ENCODE measurements at places on chromosomes 2 and 18.
A peak's percentile ranks its signal among the peaks of the same experiment; 100 is the strongest.

DNA sequence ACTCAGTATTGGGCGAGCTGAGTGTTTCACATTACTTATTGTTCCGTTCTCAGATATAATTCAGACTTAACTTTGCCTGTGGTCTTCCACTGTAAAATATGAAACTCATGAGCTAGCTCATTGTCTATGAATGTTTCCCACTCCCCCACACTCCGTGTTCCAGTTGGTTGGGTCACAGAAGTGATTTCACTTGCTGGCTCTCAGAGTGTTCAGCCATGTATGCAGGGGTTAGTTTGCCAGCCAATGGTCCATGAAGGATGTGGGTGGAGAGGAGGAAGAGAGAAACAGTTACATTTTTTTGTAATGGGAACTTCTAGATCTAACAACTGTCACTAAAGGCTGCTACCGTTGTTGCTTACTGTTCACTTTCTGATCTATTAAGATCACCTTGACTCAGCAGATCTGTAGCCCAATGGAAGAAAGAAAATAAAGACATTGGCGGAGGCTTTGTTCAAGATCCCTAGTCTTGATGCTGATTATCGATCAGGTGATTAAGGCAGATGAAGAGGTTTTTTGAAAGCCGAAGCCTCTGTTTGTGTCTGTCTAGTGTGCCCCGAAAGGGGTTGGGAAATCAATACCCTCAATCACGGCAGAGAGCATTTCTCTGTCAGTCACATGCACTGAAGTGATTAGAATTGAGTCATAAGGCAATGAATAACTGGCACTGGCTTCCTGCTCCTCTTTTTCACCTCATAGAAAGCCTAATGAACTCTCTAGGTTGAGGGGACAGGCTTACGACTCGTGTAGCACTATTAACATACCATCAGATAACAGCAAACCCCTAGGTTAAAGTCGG is 279.7 kb upstream of the FIGN start:
- no peak for DNase-seq

GRCh38 chr18:70653671-70654070 is 364.8 kb downstream of the SOCS6 start:
- DNase-seq = no peak

- DNase-seq = no peak
Observed at GRCh38 chr18:35616664-35617423, 35.3 kb downstream of the GALNT1 start.

- no peak for DNase-seq
Observed at GRCh38 chr18:39172695-39173421, 1607.3 kb upstream of the CELF4 start.

DNA sequence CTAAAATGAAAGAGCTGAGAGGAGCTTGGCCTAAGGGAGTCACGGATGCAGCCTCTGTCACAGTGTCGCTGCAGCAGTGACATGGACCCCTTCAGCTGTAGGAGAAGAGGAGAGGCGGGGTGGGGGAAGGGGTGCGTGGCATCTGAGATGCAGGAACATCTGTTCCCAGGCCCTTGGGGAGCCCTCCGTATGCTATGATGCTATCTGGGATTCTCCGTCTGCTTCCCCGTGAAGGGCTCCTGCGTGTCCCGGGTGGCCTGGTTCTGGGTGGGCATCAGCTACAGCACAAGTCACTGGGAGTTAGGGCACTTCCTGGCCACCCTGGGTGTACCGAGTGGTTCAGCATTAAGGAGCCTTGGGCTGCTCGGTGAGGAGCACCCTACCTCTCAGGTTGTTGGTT is 35.6 kb upstream of the B3GNT7 start:
- DNase-seq = no peak

- no peak for DNase-seq
Observed at GRCh38 chr2:34734042-34734441, 1134.9 kb upstream of the FAM98A start.

GRCh38 chr2:2653231-2653630 is 322.2 kb upstream of the MYT1L start:
- no peak for DNase-seq

DNA sequence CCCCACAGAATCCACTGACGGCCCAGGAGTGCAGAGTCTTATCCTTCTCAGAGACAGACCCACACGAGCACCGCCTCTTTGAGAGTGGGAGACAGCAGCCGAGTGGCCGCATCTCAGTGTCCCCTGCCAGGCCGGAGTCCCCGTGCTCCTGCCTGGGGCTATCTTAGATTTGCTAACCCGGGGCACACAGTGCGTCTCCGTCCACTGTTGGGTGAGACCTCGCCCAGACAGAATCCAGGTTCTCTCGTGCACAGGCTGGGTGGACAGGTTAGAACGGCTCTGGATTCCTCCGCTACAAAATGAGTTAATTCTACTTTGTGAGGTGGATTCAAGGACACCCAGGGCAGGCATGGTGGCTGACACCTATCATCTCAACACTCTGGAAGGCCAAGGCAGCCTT is 88.3 kb downstream of the ZNF516 start:
- no peak for DNase-seq

DNA sequence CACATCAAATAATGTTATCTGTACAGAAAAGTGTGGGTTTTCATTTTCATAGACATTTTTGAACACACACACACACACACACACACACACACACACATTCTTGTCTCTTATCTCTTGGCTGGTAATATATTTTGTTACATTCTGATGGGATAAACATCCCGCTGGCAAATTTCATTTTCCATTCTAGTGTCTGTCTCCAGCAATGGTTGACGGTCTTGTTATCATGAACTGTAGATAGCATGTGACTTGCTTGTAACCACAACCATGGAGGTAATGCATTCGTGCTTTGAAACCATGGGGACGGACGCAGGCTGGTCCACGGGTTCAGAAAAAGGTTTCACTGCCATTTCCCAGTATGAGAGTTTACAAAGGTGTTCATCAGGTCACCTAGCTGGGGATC is 156.4 kb downstream of the PPP1R1C start:
- no peak for DNase-seq

DNA sequence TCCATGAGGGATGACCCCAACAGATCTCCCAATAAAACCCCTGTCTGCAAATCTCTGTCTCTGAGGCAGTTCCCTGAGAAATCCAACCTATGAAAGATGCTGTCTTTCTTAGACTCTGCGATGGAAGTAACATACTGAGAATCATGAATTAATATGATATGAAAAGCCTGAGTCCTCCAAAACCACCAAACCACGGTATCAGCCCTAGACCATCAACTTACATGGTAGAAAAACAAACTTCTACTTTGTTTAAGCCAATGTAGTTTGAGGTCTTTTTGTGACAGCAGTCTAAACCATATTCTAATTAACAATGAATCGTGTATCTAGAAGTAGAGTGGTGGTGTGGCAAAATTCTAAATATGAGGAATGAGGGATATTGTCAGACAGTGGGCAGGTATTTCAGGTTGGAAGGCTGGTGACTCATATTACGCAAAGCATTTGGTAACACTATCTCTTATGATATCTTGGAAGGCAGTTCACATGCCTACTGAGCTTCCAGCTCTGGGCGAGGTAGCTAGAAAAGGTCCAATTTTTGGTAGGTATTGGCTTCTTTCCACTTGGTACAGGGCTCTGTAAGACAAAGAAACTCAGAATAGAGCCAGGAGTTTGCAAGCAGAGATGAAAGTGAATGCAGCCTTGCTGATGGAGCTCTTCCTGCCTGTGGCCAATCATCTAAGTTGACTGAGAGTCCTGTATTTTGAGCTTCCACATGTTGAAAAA is 215.8 kb downstream of the ZFP36L2 start:
- DNase-seq = no peak

DNA sequence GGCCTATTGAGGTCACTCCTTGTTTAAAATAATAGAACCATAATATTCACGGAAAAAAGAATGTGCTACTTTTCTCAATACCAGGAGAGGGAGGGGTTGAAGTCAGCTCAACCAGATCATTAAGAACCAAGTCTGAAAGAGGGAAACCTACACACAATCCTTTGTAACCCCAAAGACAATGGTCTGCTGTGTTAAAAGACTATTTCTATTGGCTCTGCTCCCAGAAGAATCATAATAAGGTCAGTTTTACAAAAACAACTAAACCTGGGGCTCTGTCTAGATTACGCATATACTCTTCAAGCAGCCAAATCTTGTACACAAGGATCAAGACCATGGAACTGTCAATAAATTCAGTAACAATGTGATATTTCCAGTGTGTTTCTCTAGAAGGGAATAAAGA is 177.2 kb upstream of the CRIM1 start:
- no peak for DNase-seq

- DNase-seq = peak; percentile 5
Observed at GRCh38 chr18:55522011-55522410, 66.0 kb downstream of the TCF4 start.

DNA sequence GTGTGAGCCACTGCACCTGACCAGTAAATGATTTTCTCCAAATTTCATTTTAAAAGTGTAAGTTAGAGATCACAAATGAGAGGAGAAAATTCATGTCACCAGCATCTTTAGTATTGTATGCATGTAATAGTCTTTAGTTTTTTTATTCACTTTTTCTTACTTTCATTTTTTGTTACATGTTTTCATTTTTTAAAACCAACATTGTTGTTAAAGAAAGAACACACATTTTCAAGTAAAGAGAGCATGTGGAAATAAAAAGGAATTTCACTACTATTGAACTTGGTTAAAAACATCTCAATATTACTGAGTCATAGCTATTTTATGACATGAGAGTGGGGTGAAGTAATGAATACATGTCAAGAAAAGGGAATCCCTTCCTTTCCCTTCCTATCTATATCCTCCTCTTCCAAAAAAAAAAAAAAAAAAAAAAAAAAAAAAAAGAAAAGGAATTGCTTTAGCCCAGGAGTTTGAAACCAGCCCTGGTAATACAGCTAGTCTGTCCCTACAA is 29.1 kb upstream of the PMAIP1 start:
- DNase-seq = no peak

DNA sequence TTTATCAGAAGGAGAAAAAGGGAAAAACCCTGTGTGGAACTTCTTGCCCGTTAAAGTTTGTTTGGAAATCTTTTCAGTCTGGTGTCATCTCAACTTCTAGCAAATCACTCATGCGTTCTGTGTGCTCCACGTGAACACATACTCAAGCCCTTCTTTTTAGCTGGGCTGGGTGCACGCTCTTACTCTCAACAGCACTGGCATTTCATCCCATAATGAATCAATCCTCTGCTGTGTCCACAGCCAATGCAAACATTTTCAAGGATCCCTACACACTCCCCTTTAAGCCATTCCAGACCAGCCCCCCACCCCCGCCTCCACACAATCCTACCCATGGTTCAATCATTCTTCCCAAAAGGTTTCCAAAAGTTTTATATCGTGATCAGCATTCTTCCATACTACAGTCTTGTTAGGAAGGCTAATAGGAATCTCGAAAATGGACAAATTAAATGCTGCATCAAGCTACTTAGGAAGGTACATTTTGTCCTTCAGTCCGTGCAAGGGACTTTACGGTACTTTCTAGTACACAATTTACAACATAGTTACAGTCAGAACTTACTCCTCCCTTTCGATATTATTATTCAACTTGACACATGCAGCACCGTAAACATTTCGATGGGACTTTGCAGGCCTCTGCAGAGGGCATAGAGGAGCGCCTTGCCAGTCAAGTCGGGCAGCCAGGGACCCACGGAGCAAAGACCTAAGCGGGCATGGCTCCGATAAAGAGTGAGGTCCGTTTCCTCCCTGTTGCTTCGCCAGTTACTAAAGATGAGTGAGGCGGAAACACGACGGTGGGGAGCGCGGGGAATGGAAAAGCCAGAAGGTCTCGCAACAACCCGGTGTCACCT is 1.4 kb downstream of the PTGR3 start:
- peak; percentile 29 for DNase-seq

DNA sequence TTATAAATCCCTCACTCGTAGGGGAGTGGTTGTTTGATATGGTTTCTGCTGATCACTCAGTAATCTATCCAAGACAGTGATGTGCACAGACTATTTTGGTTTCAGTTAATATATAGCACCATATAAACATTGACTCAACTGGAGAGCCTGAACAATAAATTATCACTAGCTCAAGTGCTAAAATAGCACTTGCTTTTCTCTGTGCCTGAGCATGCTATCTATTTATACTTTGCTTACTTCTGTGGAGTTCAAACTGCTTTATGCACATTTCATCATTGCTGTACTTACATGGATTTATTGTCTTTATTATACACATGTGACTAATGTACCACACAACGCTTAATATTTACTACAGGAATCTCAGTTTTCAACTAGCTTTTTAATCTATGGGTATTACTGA is 133.6 kb downstream of the BCL2 start:
- no peak for DNase-seq

GRCh38 chr18:13067124-13067523 is 76.0 kb downstream of the CEP192 start:
- DNase-seq = no peak

DNA sequence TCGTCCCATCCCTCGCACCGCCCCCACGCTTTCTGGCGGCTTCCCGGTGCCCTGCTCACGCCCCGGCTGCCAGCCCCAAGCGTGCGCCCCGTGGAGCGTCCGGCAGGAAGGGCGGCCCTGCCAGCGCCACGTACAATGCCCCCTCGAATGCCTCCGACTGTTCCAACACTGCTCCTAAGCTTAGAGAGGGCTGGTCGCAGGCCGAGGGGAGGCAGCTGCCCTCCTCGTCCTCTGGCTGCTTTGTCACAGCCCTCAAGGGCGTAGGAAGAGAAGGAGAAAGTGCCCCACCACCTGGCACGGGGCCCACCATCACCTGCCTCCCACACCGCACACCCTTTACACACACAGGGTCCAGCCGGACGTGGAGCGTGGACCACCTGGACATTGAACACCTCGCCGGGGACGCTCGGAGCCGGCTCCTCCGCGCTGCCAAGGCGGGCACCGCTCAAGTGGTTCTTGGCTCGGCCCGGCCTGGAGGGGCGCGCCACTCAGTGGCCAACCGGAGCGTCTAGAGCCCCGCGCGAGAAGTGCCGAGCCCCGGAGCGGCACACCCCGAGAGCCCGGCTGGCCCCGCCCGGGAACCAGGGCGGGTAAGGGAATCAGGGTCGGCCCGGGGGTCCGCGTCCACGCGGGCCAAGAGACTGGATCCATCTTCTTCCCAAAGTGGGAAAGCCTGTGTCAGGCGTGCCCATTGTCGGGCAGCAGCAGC is 830 bp downstream of the DNER start:
- DNase-seq = no peak

- DNase-seq = no peak
Observed at GRCh38 chr18:13266218-13267100, 47.9 kb downstream of the LDLRAD4 start.

GRCh38 chr2:59866436-59866835 is 687.0 kb downstream of the BCL11A start:
- DNase-seq = no peak

DNA sequence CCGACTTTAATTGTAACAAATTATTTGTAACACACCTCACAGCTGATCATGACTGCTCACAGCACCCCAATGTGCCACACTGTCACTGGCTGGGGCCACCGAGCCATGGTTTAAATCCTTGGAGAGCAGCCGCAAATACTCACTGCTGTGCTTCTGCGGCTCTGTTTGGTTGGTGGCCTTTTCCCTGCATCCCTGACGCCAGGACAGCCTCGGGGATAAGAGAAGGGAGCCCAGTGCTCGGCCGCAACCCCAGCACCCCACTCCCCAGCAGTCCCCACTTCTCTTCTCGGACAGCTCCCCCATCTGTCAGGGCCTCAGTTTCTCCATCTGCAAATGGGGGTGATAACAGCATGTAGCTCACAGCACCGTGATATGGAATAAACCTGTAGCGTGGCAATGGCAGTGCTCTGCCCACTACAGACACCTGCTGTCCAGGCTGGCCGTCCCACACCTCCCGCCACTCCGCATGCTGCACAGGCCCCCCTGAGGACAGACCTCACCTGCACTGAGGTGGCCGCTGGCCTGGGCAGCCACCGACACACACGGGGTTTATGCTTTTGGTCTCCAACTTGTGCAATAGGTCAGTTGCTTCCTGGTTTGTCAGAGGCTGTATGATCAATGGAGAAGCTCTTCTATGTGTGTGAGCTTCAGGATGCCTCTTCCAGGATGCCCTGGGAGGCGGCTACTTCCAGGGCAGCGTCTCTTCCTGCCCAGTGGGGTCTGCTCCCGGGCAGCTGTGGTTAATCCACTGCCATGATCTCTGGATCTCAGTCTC is 87.1 kb downstream of the NDUFA10 start:
- no peak for DNase-seq

All from HuH-7 (cell line).